ENCODE measurements at places on chromosomes 5 and 9. TPM values are rescaled to one million over a fixed set of nuclear protein-coding genes. Genes with fewer than 3 reads are reported as not detected.

Gene PRXL2C
- 42.0 TPM for total RNA-seq

Gene ACTBL2
- not detected for total RNA-seq

Gene AQP3
- 21.2 TPM for total RNA-seq

Gene KIF4B
- total RNA-seq = 0.15 TPM

Gene NOXA1
- 0.73 TPM for total RNA-seq

Gene LNPEP
- total RNA-seq = 33.7 TPM
